ENCODE measurements at places on chromosomes 1 and 21.

- H3K27me3 ChIP-seq: no peaks in the 10 kb centered on the region
- H3K4me3 ChIP-seq: no peak overlapping the region
- H3K36me3 ChIP-seq: no peaks in the 10 kb centered on the region
- peaks cover 44% of the 10 kb centered on the region for H3K4me1 ChIP-seq
Measured at GRCh38 chr1:184299406-184299790, 87.4 kb upstream of the C1orf21 start.

GRCh38 chr1:212218911-212219310, 66.3 kb upstream of the PPP2R5A start:
- DNase-seq: peak; percentile 13
- H3K4me3 ChIP-seq: no peak overlapping the region
- H3K27ac ChIP-seq: no peak overlapping the region
- no peaks in the 10 kb centered on the region for H3K4me1 ChIP-seq
- H3K27me3 ChIP-seq: no peaks in the 10 kb centered on the region

GRCh38 chr1:184953600-184954219, 20.6 kb downstream of the NIBAN1 start:
- H3K36me3 ChIP-seq: peaks cover 3% of the 10 kb centered on the region
- H3K4me3 ChIP-seq: no peak overlapping the region
- H3K4me1 ChIP-seq: no peaks in the 10 kb centered on the region

DNA sequence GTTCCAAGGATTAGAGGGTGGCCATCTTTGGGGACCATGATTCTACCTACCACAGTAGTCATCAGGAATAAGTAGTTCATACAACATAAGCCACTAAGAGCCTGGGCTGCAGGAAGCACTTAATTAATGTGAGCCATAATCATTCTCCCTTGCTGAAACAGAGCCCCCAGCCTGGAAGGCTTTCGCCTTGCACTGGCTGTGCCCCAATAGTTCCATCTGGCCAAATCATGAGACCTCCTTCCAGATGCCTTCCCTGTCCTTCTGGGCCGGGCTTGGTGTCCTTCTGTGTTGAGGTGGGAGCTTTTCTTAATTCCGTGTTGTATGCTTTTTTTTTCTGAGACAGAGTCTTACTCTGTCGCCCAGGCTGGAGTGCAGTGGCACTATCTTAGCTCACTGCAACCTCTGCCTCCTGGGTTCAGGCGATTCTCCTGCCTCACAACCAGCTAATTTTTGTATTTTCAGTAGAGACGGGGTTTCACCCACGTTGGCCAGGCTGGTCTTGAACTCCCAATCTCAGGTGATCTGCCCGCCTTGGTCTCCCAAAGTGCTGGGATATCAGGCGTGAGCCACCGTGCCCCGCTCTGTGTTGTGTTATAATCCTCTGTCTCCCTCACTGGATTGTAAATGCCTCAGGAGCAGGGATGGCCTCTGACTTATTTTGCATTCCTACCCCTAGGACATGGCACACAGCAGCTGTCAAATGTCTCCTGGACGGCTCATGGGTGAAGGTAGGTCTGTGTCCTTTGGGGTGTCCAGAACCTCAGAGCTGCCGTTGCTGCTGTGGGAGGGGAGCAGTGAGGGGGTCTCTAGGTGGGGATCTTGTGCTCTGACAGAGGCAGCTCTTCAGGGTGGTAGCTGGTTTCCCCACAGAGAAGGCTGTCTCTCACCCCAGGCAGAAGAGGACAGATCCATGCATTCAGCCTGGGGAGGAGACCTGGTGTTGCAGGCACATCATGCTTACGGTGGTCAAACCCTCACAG, 10.1 kb downstream of the GNG4 start:
- peaks cover 2% of the 10 kb centered on the region for H3K4me1 ChIP-seq
- H3K27me3 ChIP-seq: no peaks in the 10 kb centered on the region
- no peak overlapping the region for H3K27ac ChIP-seq
- H3K36me3 ChIP-seq: no peaks in the 10 kb centered on the region

DNA sequence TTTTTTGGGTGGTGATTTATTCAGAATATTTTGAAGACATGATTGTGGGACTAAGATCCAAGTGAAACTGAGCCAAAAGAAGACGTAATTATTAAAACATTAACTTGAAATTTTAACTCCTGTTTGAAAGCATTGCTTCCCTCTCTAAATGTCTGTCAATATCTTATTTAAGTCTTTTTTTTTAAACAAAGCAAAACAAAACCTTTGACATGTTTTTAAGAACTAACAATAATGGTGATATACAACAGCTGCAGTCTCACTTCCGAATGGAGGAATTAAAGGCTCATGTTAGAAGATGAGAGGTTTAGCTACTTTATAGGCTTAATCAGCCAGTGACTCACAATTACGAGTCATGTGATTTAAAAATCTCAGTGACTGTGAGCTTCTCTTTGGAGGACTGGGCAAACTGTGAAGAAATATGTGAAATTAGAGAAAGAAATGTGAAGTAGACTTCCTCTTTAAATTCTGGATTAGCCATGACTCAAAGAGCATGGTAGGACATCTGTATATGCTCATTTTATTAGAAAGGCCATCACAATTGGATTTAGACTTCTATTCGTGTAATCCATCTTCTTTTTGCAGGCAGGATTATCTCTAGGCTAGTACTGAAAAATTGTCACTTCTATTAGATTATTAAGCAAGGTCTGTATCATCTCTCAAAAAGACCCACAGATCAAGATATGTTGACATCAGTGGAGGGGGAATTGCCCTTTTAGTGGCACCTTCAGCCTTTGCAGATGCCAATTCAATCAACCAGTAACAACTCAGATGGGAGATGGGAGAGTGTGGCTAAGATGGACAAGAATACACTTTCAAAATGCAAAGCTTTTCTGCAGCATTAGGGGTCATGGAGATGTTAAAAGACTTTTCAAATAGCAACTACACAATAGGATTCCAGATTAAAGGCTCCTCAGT, 28.7 kb downstream of the KCNA3 start:
- no peak overlapping the region for H3K4me3 ChIP-seq
- no peak overlapping the region for H3K27ac ChIP-seq

Measured in common myeloid progenitor, CD34-positive (primary cell).